GM12865 (cell line): ENCODE measurements at places on chromosomes 7 and 10.

- no peak for DNase-seq
These were observed 121.7 kb upstream of the ZNF804B start for GRCh38 chr7:88637795-88638194.

DNA sequence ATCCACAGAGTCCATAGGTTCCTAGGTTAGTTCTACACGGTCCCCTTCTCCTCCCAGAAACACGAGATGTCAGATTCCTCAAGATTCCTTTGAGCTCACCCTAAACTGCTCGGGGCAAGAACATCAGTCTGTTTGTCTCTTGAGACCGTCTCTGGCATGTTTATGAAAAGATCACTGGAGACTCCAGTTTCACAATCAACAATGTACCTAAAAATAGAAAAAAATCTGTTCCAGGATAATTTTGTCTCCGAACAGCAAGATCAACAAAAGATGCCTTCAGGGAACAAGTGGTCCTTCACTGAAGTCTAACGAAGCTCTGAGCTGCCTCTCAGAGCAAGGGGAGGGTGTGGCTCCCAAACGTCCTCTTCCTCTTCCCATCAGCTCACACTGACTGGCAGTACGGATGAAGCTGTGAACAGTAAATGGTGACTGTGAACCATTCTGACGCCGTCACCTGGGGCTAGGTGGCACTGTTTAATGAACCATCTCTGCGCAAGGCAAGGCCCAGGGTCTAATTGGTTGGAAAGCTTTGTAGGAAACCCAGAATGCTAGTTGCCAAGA, 156.2 kb upstream of the LYZL1 start:
- DNase-seq: no peak

GRCh38 chr7:22356010-22356691, 803 bp downstream of the RAPGEF5 start:
- peak; percentile 46 for DNase-seq

DNA sequence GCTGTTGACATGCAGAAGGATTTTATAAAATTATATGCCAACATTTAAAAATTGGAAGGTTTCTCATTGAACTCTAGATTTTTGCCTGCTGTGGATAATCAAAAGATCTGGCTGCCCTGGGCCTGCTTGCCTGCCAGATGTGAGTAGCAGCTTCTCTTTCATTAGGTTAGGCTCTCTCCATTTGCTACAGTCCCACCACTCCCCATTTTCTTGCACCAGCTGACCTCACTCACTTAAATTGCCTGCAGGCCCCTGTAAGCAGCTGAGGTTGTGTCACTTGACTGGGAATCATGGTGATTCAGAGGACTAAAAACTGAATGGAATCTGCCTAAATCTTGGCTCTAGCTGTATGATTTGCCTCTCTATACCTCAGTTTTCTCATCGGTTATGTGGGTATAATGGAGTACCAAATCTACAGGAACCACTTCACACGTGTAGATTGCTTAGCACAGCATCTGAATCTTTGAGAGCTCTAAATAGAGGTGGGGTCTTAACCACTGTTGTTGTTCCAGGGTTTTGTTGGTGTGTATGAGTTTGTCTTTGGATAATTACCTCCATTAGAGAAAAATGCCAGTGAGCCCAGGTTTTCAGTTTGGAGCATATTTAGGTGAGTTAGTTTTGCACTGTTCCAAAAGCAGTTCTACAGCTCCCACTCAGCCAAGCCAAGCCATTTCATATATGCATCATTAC, 18.6 kb upstream of the RAPGEF5 start:
- DNase-seq: no peak

GRCh38 chr10:7424315-7424714, 13.5 kb upstream of the SFMBT2 start:
- no peak for DNase-seq

- no peak for DNase-seq
These were observed 538.5 kb upstream of the FOXK1 start for GRCh38 chr7:4143511-4144171.

GRCh38 chr7:23410446-23411183, 59.7 kb downstream of the IGF2BP3 start:
- DNase-seq: peak; percentile 87

DNA sequence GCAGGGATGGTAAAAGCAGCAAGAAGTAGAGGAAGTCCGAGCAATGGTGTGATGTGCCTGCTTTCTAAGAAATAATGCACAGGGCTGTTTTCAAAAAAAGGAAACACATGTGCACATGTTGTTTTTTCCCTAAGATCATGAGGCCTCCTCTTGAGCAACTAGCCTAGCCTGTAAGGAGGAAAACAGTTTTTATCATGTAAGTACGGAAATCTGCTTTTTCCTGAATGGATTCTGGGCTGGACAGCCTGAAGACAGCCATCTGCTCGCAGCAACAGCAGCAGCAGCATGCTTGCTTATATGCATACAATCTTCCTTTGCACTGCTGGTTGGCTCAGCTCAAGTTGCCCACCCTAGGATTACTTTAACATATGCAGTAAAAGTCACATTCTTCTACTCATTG, 87.1 kb downstream of the HIBADH start:
- no peak for DNase-seq

- DNase-seq: no peak
These were observed 232.1 kb upstream of the LYZL1 start for GRCh38 chr10:29056729-29057128.

- no peak for DNase-seq
These were observed 112.5 kb downstream of the SVIL start for GRCh38 chr10:29522061-29522855.

- DNase-seq: peak; percentile 44
These were observed 712.1 kb downstream of the PHTF2 start for GRCh38 chr7:78510580-78511188.

GRCh38 chr10:131656009-131656408, 244.8 kb upstream of the PPP2R2D start:
- DNase-seq: no peak

DNA sequence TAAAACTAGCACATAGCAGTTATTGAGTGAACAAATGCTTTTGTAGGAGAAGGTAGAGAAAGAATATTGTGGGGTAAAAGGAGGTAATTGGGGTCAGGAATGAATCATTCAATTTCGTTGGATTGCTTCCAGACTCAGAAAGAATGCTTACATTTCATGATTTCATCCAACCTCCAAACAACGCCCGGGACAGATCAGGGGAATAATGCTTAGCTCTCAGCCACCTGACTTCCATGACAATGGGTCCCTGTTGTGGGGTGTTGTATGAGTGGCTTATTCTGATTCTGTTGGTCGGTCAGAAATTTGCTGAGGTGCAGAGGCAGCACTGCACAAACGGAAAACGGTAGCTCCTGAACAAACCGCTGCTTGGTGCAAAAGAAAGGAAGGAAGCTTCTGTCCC, 24.0 kb upstream of the INPP5F start:
- no peak for DNase-seq

- no peak for DNase-seq
These were observed 48.5 kb downstream of the FEZF1 start for GRCh38 chr7:122256046-122256445.

GRCh38 chr10:12628964-12629766, 279.8 kb downstream of the CAMK1D start:
- no peak for DNase-seq

GRCh38 chr10:6182454-6183098, 20.2 kb upstream of the PFKFB3 start:
- no peak for DNase-seq

DNA sequence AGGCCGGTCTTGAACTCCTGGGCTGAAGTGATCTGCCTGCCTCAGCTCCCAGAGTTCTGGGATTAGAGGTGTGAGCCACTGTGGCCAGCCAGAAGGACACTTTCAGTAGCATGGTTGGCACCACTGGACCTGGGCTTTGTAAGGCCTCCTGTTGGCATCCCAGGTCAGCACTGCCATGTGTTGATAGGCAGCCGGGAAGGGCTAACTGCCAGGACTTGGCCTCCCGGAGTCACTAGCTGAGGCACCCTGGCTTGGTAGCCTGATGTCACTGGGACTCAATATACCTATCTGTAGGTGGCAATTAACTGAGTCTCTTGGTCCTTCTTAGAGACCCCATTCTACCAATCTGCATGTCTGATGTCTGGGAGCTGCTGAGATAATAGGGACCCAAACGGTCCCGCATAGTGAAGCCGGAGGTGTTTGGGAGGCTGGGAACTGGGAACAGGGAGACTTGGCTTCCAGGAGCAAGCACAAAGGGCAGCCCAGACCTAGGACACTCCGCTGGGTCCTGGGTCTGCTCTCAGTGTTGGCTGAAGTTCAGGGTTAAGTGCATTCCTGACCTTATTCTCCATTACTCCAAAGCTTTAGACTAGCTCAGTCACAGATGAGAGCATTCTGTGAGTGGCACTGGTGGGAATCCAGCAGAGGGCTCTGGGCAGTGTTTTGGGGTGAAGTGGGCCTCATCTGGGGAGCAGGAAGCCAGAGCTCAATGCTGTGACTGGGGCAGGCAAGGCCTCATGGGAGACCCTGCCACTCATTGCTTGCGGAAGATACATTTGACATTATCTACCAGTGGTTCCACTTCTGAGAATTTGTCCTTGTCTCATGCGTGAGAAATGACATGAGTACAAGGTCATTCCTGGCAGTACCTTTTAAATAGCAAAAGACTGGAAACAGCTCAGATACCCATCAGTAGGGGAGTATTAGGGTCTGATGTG, 2.7 kb downstream of the LHPP start:
- no peak for DNase-seq

- DNase-seq: no peak
These were observed 27.6 kb downstream of the CHCHD3 start for GRCh38 chr7:133054162-133054840.

GRCh38 chr7:91347290-91347689, 83.1 kb downstream of the FZD1 start:
- DNase-seq: no peak

DNA sequence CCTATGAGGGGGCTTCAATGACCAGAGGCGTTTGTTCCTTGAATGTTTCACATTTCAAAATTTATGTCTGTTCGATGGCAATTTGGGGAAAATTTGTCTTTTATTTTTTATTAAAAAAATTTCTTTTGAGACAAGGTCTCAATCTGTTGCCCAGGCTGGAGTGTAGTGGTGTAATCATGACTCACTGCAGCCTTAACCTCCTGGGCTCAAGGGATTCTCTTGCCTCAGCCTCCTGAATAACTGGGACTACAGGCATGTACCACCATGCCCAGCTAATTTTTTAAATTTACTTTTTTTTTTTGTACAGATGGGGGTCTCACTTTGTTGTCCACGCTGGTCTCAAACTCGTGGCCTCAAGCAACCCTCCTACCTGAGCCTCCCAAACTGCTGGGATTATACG, 39.7 kb downstream of the OTUD1 start:
- no peak for DNase-seq

DNA sequence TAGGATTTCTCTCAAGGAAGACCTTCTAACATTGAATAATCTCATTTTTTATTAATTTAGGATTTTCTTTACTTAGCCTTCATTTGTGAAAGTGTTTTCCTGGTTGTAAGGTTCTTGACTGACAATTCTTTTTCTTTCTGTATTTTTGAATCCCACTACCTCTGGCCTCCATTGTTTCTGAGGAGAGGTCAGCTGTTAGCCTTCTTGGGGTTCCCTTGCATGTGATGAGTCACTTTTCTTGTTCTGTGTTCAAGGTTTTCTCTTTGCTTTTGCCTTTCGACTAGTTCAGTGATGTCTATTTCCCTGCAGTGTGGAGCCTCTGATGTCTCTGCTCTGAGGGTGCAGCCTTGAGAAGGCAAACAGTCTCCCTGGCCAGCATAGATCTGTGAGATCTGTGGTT, 304.1 kb upstream of the ZNF32 start:
- DNase-seq: no peak

- no peak for DNase-seq
These were observed 27.2 kb upstream of the WNT2 start for GRCh38 chr7:117350027-117350426.

GRCh38 chr10:86287966-86288579, 78.5 kb downstream of the GRID1 start:
- DNase-seq: peak; percentile 9

DNA sequence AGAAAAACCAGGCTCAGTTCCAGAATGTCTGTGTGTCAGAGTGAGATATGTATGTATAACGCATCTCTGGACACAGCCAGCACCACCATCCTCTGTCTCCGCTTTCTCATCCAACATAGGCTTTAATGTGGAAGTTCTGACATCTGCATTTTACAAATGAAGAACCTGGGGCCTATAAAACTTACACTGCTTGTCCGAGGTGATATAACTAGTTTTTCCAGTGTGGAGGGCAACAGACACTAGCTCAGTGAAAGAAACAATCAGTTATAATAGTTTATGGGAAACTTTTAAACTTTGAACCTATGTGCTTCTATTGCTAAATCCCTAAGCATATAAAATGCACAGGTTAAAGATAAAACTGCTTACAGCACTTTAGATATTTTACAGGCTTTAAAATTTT, 208.7 kb downstream of the CRPPA start:
- DNase-seq: no peak

GRCh38 chr7:125465527-125465926, 535.9 kb upstream of the POT1 start:
- no peak for DNase-seq

- no peak for DNase-seq
These were observed 151.9 kb upstream of the PFKP start for GRCh38 chr10:2915412-2915811.

DNA sequence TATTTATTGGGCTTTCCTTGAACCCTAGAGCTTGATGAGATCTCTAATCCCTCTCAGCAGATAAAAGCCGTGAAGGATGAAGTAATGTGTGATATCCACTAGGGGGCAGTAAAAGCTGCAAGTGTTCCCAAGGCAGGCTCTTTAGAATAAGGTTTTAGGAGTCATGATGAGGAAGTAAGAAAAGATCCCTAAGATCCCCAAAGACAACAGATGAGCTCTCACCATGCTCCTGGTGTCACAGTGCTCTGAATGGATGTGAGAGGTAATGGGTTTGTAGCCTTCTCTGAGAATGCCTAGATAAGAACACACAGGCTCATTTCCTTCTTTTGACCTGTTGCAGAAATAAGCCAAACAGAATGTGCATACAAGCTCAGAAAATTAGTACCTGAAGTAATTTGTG, 70.4 kb upstream of the ITPRID1 start:
- DNase-seq: peak; percentile 49

DNA sequence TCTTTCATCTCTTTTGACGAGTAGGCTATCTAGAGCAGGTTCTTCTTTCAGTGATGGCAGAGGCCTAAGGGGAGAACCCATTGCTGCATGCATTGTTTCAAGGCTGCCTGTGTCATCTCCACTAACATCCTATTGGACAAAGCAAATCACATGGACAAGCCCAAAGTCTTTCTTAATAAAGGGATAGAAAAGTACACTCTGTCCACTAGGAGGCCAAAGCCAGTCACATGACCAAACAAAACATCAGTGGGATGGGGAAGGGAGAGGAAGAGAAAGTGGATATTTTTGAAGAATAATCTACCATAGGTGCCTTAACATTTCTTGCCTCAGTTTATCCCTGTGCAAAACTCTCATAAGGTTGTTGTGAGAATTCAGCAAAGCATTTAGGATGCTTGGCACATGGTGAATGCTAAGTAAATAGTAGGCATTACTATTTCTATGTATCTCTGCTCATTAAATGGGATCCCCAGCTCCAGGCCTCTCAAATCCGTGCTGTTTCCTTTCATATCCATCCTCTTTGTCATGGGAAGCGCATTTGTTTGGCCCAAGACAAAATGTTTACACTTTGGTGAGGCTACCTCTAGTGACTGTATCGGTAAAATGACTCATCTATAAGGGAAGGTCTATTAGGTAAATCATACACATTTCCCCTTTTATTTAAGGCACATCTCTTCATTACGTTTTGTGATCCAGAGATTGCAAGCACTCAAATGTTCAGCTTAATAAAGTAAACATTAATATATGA, 16.7 kb upstream of the CADPS2 start:
- DNase-seq: peak; percentile 13
